ENCODE measurements at places on chromosomes 4 and X.

- no peak overlapping the region for H3K27ac ChIP-seq
- no peak for DNase-seq
- H3K36me3 ChIP-seq: no peaks in the 10 kb centered on the region
Measured at GRCh38 chrX:51461053-51462044, 35.0 kb downstream of the NUDT11 start.

- peaks cover 48% of the 10 kb centered on the region for H3K27me3 ChIP-seq
- no peaks in the 10 kb centered on the region for H3K4me1 ChIP-seq
- H3K4me3 ChIP-seq: no peak overlapping the region
- no peak overlapping the region for H3K27ac ChIP-seq
Measured at GRCh38 chr4:6498511-6499237, 26.3 kb upstream of the PPP2R2C start.

DNA sequence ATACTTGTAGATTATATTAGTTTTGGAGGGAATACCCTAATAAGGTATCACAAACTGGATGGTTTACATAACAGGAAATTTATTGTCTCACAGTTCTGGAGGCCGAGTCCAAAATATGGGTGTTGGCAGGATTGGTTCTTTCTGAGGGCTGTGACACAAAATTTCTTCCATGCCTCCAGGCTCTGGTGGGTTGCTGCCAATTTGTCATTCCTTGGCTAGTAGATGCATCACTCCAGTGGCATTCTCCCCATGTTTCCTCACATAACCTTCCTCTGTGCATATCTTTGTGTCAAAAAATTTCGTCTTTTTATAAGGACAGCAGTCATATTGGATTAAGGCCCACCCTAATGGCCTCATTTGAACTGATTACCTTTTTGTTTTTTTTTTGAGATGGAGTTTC, 49.3 kb downstream of the APELA start:
- H3K27me3 ChIP-seq: peaks cover 41% of the 10 kb centered on the region
- H3K4me1 ChIP-seq: peaks cover 2% of the 10 kb centered on the region
- no peak overlapping the region for H3K4me3 ChIP-seq
- no peaks in the 10 kb centered on the region for H3K36me3 ChIP-seq
- no peak for DNase-seq

DNA sequence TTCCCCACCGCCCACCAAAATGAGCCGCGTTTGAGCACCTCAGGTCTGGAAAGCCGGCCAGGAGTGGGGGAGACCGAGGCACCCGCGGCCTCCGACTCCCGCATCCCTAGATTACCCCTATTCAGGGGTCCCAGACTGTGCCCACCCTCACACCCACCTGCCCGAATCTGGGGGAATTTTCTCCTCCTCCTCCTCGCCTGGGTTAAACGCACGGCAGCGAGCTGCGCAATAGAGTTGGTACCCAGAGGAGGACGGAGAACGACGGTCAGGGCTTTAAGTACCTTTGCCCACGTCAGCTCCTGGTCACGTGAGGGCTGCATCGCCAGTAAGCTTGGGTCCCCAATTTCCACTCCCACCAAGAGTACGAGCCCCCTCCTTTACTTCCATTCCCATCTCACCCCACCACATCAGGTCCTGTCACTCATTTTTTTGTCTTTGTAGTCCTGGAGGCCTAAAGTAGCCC, at the start of gene ARMCX2:
TSS of gene ARMCX2 (minus strand) at position 250 of the 463 bp plus-strand sequence. CDS start 2,262 bp downstream, outside the sequence.
- H3K4me1 ChIP-seq: peaks cover 6% of the 10 kb centered on the region
- DNase-seq: no peak
- H3K36me3 ChIP-seq: peaks cover under 1% of the 10 kb centered on the region
- peak within 1 kb of the TSS; percentile 90 for H3K4me3 ChIP-seq
- H3K27me3 ChIP-seq: peaks cover 4% of the 10 kb centered on the region
- peak within 1 kb of the TSS; percentile 47 for H3K27ac ChIP-seq

DNA sequence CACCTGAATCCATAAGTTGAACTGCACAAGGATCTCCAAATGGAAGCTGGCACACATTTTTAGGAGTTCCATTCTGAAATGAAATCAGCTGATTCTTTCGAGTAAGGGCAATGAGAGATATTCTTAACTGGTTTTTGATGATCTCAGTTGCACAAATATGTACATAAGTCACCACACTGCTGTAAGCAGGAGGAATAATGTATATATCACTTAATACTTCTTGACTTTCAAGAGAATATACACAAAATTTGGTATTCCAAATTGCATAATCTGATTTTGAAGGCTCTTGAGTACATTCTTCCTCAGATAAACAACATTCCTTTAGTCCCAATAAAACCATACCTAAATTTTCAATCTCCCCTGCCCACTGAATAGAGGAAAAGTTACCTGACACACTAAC, 8.2 kb downstream of the FANCB start:
- no peaks in the 10 kb centered on the region for H3K27me3 ChIP-seq
- no peak overlapping the region for H3K27ac ChIP-seq
- H3K4me3 ChIP-seq: no peak overlapping the region
- no peaks in the 10 kb centered on the region for H3K36me3 ChIP-seq
- peaks cover 3% of the 10 kb centered on the region for H3K4me1 ChIP-seq

GRCh38 chrX:153580700-153581386, 18.1 kb downstream of the CCNQ start:
- no peaks in the 10 kb centered on the region for H3K36me3 ChIP-seq
- peak overlapping the region; percentile 75 for H3K27ac ChIP-seq
- no peak for DNase-seq
- no peak overlapping the region for H3K4me3 ChIP-seq
- H3K4me1 ChIP-seq: peaks cover 9% of the 10 kb centered on the region
- no peaks in the 10 kb centered on the region for H3K27me3 ChIP-seq
